Breast epithelium (tissue), 4 donors: ENCODE measurements at places on chromosomes 1 and 21. TPM values are rescaled to one million over a fixed set of nuclear protein-coding genes. Genes with fewer than 3 reads are reported as not detected.

DNA sequence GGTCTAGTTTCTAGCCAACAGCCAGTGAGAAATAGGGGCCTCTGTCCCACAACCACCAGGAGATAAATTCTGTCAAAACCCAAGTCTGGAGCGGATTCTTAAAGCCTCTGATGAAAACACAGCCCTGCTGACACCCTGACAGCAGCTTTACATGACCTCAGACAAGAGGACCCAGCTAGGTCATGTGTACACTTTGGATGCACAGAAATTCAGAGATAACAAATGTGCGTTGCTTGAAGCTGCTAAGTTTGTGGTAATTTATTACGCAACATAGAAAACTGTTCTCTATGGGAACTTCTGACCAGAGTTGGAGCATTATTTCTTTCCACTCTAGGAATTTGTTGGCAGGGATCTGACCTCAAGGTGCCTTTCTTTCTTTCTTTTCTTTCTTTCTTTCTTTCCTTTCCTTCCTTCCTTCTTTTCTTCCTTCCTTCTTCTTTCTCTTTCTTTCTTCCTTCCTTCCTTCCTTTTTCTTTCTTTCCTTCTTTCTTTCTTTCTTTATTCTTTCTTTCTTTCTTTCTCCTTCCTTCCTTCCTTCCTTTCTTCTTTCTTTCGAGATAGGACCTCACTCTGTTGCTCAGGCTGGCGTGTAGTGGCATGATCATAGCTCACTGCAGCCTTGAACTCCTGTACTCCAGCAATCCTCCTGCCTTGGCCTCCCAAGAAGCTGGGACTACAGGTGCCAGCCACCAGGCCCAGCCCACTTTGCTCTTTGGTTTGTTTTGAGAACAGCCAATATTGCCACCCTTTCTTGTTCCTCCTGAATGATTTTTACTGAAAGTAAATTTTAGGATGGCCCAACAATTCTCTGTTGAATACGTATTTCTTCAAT lies 14.9 kb upstream of the HMGCS2 start:
- DNase-seq = no peak

DNA sequence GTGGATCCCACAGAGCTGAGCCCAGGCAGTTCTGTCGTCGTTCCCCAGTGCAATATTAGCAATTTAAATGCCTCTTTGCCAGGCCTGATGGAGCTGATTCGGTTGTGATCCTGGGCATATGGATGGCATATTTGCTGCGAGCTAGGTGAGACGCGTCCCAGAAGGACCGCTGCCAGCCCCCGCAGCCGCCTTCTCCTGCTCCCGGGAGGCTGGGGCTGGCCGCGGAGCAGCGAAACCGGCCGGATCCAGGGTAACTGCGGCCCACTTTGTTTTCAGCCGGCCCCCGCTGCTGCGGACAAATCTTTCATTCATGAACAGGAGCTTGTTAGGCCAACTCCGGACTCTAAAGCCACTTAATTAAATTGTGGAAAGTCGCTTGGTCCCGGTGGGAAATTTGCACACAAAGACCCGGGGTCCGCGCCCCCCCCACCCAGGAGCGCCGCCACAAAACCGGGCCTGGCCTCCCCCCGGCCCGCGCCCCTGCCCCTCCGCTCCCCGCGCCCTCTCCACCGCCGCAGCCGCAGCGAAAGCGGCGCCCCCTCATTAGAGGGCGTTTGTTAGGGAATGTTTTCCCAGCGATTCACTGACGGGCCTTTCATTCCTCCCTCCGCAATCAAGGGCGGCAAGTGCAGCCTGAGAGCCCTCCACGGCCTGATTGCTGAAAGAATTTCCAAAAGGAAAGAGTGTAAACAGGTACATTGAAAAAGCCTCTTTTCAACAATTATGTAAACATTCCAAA lies 383.3 kb downstream of the RRAGC start:
- no peak for DNase-seq

GRCh38 chr1:1001057-1001783 lies 1.3 kb upstream of the HES4 start:
- no peak for DNase-seq

GRCh38 chr1:246181241-246181640 lies 325.8 kb downstream of the SMYD3 start:
- DNase-seq = no peak

DNA sequence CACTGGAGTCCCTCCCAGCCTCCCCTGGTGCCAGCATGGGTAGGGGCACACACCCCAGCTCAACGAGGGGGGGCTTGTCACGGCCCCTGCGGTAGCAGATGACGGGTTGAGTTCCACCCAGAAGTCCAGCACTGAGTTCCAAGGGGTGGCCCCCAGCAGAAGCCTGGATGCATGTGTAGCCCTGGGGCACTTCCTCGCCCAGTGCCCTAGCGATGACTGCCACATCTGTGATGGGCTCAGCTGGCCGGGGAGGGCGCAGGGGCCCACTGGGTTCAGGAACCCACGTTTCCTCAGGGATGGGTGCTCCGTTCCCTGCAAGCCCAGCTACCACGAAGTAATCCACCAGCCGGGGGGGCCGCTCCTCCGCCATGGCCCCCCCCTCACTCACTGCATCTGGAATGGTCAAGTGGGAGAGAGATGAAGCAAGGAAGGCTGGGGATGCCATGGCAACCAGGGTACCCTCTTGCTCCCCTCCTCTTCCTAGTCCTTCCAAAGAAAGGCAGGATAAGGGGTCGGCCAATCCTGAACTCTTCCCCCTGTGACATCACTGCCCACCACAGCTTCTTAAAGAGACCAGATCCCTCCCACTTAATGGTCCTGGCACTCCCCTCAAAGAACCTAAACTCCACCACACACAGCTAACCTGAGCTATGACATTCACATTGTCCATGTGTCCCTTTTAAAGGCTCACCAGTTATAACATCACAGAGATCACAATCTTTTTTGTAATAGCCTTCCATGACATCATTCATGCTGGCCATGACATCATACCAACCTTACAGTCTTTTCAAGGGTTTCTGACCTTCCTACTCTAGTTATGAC lies 2.3 kb downstream of the DENND4B start:
- DNase-seq = no peak

The LCE1C gene
- not detected for total RNA-seq

The CASQ2 gene
- 2.1 TPM for total RNA-seq

The PDE4DIP gene
- total RNA-seq = 70.1 TPM
